ENCODE measurements at places on chromosomes 3 and 15. TPM values are rescaled to one million over a fixed set of nuclear protein-coding genes. Genes with fewer than 3 reads are reported as not detected.

Gene MESP2
- not detected for total RNA-seq

Gene P2RY1
- total RNA-seq = 1.0 TPM

Gene DRD3
- total RNA-seq = not detected

Gene CHRM5
- total RNA-seq = not detected

All from psoas muscle (tissue), 8 donors.